GM12878 (cell line): ENCODE measurements at places on chromosomes 7 and 10.

DNA sequence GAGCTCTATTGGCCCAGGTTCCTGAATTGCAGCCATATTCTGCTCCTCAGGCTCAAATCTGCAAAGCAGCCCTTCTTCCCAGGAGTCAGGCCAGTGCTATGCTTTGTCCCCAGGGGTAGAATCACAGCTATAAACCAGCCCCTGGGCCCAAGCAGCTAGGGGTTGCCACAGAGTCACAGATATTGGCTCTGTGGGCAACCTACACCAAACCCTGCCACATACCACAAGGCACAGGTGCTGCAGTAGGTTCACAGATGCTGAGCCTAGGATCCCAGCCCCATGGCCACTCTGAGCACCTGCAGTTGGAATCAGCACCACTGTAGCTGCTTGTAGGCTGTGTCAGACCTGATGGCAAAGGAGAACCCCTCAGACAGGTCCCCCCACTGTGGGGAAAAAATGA is 43.1 kb upstream of the CAMK2B start:
- no peak for DNase-seq

- no peak for DNase-seq
Measured at GRCh38 chr10:104104926-104105325, 17.0 kb upstream of the SFR1 start.

GRCh38 chr10:5464546-5464945 is 34.8 kb downstream of the CALML5 start:
- no peak for DNase-seq

- DNase-seq, result no peak
Measured at GRCh38 chr7:112201411-112201810, 4.8 kb downstream of the DOCK4 start.

DNA sequence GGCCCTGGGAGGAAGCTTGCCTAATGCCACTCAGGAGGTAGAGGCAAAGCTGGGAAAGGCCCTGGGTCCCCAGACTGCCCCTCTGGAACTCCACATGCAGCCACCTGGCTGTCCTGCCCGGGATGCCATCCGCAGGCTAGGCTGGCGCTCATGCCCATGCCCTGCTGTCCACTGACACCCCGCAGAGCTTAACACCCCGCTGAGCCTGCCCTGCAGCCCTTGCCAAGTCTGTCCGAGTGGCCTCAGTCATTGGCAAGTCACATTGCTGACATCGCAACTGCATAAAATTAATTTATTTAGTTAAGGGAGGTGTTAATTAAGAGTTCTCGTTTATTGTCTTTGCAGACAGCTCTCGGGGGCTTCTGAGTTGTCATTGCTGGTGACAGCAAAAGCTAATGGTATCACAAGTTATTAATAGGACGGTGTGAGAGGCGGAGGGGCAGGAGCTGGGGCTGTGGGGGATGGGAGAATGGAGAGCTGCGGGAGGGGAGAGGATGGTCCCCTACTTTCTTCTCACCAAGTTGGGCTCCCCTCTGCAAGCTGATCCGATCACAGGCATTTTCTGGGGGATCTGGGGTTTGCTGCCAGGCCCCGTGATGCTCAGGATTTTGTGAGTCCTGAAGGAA is 55.6 kb upstream of the PCBD1 start:
- no peak for DNase-seq

DNA sequence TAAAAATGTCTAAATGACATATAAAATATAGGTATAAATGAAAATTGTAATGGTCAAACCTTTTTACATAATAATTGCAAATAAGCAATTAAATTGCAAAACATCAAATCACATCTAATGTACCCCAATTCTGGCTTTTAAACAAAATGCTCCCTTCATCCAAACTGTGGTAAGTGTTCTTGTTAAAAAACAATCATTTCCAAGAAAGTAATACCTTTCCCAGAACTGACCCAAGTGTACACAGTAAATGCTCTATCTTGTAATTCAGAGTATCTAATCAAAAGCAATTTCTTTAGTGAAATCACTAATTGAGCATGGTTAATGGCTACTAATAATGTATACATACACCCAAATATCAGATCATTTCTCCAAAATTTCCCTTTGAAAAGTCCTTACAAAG is 28.0 kb downstream of the ITGB1 start:
- no peak for DNase-seq

DNA sequence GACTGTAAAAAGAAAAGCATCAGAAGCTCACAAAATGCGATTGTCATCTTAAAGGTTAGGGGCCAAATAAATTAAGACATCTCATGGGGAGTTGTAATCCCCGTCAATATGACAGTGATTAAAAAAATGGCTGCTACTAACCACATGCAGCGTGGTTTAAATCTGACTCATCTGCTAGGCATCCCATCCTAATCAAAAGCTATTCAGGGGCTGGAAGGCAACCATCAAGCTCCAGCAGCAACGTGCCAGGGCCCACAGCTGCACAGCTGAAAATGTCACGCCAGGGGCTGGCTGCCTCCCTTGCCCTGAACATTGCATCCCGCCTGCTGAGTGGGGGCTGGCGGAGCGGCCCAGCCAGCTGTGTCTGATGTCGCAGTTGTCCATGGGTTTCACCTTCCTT is 66.3 kb upstream of the FRMD4A start:
- no peak for DNase-seq

GRCh38 chr7:4845740-4846142 is 16.1 kb downstream of the PAPOLB start:
- DNase-seq, result no peak

DNA sequence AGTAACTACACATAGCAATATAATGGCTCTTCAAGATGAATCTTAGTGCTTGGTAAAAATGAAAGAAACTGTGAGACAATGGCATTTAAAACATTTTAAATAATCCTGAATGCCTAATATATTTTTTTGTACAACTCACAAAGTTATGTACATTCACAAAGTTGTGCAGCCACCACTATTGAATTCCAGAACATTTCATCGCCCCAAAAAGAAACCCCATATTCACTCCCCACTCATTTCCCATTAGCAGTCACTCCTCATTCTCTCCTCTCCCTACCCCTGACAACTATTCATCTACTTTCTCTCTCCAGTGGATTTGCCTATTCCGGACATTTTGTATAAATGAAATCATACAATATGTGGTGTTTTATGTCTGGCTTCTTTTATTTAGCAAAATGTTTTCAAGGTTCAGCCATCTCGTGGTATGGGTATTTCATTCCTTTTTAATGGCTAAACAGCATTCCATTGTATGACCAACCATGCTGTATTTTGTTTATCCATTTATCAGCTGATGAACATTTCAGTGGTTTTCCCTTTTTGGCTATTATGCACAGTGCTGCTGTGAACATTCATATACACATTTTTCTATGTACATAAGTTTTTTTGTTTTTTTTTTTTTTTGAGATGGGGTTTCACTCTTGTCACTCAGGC is 34.7 kb downstream of the ENTPD7 start:
- DNase-seq, result no peak

GRCh38 chr7:22858640-22859561 is 36.3 kb upstream of the TOMM7 start:
- no peak for DNase-seq

DNA sequence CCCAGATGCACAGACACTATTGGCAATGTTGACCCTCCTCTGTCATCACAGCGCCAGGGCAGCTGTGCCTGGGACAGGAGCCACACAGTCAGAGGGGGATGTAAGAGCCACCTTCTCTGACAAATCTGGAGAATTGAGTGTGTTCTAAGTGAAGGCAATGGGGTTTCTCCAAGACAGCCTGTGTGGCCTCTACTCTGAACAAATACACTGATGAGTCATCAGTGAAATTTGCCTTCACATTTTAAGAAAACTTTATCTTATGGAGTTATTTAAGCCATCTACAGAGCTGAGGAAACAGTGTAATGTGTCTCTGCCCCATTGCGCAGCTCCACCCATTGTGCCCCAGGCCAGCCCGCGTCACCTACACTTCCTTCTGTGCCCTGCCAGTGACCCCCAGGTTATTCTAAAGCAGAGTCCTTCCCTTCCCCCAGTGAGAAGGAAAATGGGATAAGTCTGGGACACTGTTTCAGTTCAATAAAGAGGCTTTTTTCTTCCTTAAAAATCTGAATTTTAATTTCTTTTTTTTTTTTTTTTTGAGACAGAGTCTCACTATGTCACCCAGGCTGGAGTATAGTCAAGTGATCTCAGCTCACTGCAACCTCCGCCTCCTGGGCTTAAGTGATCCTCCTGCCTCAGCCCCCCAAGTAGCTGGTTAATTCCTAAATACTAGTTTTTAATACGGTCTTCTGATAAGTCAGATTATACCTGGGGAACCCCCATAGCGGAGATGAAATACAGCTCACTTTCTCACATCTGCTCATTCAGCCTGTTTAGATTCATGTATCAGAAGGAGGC is 21.8 kb downstream of the AKR1E2 start:
- no peak for DNase-seq

GRCh38 chr7:39637400-39637799 is 14.0 kb downstream of the RALA start:
- no peak for DNase-seq

GRCh38 chr10:54691331-54691730 is 109.7 kb downstream of the PCDH15 start:
- DNase-seq, result no peak

DNA sequence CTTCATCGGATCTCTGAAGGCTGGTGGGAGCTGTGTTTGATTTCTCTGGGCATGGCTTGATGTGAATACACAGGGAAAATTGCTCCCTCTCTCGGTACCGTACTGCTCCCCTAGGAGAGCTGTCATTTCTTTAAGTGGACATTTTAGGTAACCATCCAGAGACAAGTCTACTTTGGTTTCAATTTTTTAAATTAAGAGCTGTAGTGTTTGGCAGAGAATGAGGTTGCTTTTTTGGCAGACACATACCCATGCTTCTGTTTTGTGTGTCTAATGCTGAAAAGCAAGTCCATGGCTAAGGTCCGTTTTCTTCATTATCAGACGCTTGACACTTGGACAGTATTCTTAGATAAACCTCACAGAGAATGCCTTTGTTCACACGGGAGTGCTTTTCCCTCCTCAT is 61.3 kb upstream of the TRIL start:
- DNase-seq, result no peak

- no peak for DNase-seq
Measured at GRCh38 chr7:24874791-24875190, 105.2 kb downstream of the OSBPL3 start.

DNA sequence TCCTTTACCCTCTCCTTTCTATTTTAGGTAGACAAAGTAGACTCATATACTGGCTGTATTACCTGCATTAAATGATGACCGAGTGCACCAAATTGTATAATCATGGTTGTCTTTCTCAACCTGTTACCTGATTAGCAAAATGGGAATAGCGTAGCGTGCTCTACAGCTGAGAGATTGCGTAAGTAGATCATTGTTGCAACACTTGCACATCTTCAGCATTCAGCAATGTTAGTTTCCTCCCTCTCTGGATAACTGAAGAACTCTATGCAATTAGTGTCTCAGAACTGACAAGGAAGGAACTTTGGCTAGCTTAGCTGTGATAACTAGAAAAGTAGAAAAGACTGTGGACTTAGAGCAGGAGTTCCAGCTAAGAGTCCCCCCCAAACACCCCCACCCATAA is 787.4 kb downstream of the PHTF2 start:
- DNase-seq, result no peak

GRCh38 chr7:69190763-69191162 is 407.5 kb upstream of the AUTS2 start:
- DNase-seq, result no peak

GRCh38 chr7:89770161-89770560 is 384.1 kb upstream of the STEAP1 start:
- no peak for DNase-seq

DNA sequence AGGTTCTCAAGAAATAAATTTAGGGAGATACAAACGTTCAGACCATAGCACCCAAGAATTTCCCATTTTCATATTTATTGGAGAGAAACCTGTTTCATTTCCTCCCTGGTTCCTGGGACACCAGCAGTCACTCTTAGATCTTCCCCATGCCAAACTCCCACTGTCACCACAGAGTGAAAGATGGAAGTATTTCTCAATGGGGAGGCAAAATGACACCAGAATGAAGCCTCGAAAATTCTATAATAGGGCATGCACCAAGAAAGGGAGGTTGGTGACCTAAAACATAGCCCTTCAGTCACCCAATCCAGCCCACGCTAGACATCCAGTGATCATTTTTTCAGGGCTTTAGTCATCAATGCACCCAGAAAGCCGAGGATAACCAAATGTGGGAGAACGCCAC is 148.1 kb upstream of the PLXDC2 start:
- DNase-seq, result no peak

DNA sequence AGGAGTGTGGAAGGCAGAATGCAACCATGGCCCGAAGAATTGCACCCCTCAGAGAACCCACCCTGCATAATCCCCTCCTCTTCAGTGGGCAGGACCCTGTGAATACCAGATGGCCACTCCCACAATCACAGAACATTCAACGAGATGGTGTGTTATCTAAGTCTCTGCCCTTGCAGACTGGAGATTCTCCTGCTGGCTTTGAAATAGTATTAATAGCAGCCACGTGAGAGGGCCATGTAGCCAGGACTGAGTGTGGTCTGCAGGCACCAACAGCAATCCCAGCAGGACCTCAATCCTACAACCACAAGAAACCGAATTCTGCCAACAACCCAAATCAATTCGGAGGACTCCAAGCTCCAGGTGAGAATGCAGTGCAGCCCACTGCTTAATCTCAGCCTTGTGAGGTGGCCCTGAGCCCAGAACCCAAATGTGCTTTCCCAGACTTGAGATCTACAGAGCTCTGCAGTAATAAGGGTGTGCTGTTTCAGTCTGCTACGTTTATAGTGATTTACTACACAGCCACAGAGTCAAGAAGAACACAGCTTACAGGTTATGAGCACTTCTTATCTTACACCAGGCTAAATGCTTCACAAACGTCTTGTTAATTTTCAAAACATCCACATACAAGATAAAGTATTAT is 72.1 kb downstream of the VOPP1 start:
- no peak for DNase-seq

DNA sequence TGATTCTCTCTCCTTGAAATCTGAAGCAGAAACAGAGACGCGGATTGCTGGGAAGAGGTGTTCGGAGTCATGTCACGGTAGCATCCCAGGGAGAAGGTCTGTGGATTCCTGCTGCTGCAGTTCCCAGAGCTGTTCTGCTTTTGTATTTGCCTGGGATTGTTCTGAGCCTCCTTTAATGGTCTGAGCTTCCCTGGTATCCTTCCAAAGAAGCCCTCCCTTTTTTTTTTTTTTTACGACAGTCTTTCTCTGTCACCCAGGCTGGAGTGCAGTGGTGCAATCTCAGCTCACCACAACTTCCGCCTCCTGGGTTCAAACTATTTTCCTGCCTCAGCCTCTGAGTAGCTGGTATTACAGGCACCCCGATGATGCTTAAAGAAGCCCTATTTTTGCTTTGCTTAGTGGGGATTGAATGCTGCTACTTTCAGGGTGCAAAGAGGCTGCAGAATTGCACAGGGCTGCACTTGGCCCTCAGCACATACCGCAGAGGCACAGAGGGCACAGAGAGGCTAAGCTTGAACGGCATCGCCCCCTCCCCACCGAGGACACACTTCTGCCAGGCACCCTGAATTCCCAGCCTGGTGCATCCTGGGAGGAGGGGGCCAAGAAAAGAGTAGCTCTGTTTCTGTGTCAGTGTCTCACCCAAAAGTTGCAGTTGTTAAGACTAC is 208.6 kb upstream of the GALNT17 start:
- DNase-seq, result no peak
